Activated naive CD4-positive, alpha-beta T cell treated with anti-CD3 and anti-CD28 coated beads, Interleukin-2, amount 10 ng/mL, durations not matched to agents 7 days and 5 days (primary cell): ENCODE measurements at places on chromosomes 6 and 20.

- DNase-seq = no peak
These were observed 3.6 kb upstream of the BPIFB1 start for GRCh38 chr20:33279261-33279910.

- no peak for DNase-seq
These were observed 297.6 kb downstream of the ZNF217 start for GRCh38 chr20:53296025-53296424.

DNA sequence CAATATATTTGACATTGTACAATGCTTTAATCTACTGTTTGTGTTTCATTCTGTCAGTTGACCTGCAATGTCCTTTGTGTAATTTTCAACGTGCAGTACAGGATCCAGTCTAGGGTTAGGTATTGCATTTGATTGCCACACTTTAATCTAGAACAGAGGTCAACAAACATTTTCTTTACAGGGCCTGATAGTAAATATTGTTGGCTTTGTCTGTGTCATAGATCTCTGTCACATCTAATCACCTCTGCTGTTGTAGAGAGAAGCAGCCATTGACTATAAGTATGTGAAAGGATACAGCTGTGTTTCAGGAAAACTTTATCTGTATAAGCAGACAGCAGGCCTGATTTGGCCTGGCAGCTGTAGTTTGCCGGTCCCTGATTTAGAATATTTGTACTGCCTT lies 39.3 kb downstream of the ATRN start:
- DNase-seq = no peak

GRCh38 chr6:100774681-100775080 lies 106.4 kb downstream of the ASCC3 start:
- no peak for DNase-seq

GRCh38 chr6:106808758-106809157 lies 165.8 kb downstream of the CD24 start:
- DNase-seq = no peak

DNA sequence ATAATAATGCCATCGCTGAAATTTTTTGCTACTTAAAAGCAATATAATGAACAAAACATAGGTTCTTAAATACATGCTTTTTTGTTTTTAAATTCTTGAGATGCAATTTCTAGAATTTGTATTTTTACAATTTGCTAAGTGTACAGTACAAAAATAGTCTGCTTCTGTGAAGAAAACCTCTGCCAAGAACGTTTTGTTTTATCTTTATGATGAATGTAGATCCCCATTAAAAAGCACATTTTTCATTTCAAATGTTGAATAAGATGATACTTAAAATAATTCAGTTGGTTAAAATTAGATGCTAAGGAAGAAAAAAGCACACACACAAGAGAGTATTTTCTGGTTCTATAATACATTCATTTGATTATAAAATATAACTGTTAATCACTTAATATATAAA lies 1358.5 kb upstream of the CITED2 start:
- no peak for DNase-seq

DNA sequence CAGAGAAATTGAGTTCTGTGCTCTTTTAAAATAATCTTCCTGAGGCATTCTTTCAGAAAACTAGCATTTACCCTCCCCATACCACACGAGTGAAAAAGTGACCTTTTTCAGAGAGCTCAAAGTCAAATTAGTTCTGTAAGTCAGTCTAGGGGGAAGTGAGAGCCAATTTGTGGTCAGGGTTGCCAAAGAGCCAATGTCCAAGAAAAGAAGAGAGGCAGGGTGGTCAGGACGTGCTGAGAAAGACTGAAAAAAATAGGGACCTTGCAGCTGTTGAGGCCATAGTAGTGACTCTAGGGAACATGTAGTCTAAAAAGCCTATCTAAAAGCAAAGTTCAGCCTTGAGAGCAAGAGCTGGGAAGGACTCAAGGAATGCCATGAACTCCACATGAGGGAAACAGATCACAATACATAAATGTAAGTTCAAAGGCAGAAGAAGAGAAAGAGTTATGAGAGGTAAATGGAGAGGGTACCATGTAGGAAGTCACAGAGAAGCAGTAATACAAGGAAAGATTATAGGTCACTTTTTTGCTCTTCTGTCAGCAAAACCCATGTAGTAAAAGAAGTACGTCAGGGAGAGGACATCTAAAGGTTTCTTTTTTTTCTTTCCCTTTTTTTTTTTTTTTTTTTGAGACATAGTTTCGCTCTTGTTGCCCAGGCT lies 565.1 kb upstream of the FLRT3 start:
- no peak for DNase-seq

DNA sequence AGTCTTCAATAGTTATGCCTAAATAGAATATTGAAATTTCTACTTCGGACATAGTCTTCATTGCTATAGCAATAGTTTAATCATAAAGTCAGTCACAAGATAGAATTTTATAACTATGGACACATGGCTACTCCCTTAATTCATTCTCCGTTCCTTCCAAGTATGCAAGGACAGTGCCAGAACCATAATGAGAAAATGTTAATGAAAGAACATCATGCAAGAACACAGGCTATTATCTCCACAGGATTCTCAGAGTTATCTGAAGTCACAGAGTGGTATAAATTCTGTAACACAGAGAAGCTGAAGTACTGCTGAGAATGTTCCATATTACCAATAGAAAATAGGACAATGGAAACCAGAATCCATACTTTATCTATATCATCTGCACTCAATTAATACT lies 826.2 kb downstream of the EPHA7 start:
- DNase-seq = no peak

DNA sequence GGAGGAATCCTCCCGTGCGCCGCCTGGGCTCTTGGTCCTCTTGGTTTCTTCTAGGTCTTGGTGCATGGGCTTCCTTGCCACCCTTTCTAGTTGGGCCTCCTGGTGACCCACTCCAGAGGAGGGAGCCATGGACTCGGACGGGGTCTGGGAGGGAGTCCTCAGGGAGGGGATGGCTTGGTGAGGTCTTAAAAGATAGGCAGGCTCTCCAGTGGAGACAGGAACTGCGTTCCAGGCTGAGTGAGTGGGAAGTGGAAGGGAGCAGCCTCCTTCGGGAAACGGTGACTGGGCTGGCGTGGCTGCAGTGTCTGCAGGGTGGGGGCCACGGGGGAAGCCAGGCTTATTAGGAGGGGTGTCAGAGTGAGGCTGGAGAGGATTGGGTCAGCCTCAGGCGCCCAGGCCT lies 152.8 kb downstream of the GRM4 start:
- DNase-seq = no peak

GRCh38 chr20:41006126-41006935 lies 22.3 kb upstream of the TOP1 start:
- no peak for DNase-seq

- no peak for DNase-seq
These were observed 207.1 kb upstream of the RREB1 start for GRCh38 chr6:6900569-6901204.

DNA sequence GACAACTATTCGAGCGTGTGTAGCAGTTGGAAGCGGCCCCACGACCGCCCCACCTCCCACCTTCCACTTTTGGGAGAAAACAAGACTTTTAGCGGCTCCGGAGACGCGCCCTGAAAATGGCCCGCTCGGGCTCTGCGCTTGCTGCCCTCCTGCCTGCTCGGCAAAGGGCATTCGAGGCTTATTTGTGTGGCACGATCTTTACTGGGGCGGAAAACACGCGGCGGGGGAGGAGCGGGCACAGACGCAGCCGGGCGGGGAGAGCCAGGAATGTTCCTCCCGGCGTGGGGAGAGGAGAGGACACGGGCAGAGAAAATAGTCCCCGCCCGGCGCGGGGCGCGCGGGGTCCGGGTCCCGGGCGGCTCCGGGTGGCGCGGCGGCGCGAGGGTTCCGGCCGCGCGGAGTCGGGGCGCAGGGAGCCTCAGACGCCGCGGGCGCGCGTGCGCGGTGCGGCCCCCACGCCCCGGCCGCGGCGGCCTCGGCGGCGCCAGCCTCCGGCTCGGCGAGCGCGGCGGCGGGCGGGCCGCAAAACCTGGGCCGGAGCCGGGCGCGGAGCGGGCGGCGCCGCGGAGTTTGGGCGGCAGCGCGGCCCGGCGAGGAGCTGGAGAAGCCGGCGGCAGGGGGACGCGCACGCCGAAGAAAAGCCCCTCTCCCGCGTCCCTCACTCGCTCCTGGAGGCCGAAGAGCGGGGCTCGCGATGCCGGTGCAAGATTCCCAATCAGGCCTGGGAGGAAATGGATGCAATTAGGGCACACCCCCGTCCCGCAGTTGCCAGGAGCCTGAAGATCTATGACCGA lies 90.0 kb upstream of the ARID1B start:
- DNase-seq = peak; percentile 75

GRCh38 chr20:55052459-55052858 lies 577.1 kb downstream of the DOK5 start:
- no peak for DNase-seq

DNA sequence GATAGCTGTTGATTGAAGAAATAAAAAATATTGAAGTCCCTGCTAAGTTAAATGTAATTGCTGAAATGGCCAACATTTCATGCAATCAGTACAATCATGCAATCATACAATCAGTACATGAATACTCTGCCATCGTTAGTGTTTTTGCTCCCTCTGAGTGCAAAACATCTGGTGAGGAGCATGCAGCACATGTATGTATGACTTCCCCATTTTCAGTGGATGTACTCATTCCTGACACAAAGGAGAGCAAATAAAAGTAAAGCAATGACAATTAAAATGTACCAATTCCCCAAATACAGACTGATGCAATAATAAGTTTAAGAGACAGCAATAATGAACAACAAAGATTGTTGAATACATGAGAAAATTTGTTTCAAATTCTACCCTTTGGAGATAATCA lies 140.7 kb downstream of the PLCB1 start:
- no peak for DNase-seq

DNA sequence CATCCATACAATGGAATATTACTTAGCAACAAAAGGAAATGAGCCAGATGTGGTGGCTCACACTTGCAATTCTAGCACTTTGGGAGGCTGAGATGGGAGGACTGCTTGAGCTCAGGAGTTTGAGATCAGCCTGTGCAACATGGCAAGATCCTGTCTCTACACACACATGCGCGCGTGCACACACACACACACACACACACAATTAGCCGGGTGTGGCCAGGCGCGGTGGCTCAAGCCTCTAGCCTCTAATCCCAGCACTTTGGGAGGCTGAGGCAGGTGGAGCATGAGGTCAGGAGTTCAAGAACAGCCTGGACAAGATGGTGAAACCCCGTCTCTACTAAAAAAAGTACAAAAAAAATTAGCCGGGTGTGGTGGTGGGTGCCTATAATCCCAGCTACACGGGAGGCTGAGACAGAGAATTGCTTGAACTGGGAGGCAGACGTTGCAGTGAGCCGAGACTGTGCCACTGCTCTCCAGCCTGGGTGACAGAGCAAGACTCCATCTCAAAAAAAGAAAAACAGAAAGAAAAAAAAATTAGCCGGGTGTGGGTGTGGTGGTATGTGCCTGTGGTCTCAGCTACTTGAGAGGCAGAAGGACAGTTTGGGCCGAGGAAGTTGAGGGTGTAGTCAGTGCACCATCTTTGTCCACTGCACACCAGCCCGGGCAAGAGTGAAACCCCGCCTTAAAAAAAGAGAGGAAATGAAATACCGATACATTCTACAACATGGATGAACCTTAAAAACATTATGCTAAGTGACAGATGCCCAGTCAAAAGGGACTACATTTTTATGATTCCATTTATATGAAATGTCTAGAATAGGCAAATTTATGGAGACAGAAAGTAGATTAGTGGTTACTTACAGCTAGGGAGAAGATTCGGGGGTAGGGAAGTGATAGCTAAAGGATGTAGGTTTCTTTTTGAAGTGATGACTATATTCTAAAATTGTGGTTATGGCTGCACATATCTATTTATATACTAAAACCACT lies 52.5 kb downstream of the RBL1 start:
- DNase-seq = peak; percentile 68

DNA sequence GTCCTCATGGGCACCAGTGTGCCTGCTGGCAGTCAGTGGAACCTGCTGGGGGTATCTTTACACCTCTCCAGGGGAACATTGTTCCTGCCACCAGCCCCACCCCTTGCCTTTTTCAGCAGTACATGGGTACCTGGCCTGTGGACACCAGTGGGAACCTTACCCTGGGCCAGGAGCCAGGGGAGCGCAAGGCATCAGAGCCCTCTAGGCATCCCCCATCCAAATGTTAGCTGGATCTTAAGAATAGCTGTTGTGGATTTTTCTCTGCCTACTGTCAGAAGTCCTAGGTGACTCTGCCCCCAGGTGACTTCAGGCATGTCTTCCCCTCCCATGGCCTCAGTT lies 38.8 kb upstream of the ID1 start:
- no peak for DNase-seq

DNA sequence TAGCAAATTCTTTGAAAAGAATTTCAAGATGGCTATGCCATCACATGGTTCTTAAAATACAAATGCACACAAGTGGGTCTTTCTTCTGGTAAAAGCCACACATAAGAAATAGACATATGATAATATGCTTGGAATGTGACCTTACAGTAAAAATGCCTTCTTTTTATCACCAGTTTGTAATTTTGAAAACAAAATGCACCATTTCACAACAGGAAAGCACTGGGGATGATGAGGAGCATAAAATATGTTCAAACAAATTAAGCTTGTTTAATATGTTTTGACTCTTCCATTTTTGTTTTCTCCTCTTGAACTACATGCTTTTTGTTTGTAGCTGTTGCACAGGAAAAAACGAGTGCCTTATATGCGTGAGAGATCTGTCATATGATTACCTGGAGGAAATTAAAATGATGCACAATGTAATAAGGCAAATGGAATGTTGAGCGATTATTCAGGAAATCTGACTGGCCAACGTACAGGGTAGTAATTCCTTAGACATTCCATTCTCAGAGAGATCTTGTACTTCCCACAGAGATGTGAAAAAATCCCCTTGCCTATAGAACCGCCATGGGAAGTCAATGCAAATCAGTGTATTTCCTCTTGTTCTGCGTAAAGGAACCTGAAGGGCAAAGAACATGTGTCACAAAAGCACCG lies 911.6 kb downstream of the TFAP2A start:
- no peak for DNase-seq

GRCh38 chr6:3750317-3751076 lies 1.0 kb downstream of the PXDC1 start:
- peak; percentile 30 for DNase-seq

DNA sequence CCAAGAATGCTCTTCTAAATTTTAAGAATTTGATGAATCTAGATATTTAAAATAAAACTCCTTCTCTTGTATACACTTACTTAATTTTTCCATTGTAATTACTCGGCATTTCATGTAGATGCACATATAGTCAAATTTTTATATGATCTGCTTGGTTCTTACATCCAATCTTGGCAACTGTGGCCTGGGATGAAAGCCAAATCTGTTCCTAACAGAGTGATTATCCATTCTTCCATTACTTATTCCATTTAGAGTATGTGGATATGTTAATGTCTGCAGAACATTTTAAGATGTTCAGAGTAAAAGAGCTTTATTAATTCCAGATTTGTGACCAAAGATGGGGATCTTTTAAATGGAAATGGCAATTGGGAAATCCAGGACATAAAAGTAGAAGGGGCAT lies 144.1 kb upstream of the PDE7B start:
- no peak for DNase-seq

- no peak for DNase-seq
These were observed 154.6 kb upstream of the VGLL2 start for GRCh38 chr6:117110737-117111136.
